ENCODE measurements at places on chromosomes 13 and 19.

GRCh38 chr13:27359199-27359821 lies 65.1 kb upstream of the GTF3A start:
- DNase-seq: peak; percentile 62

- no peak for DNase-seq
Observed at GRCh38 chr19:33268162-33268991, 34.0 kb downstream of the CEBPA start.

GRCh38 chr13:110062077-110062776 lies 244.7 kb downstream of the COL4A1 start:
- no peak for DNase-seq

DNA sequence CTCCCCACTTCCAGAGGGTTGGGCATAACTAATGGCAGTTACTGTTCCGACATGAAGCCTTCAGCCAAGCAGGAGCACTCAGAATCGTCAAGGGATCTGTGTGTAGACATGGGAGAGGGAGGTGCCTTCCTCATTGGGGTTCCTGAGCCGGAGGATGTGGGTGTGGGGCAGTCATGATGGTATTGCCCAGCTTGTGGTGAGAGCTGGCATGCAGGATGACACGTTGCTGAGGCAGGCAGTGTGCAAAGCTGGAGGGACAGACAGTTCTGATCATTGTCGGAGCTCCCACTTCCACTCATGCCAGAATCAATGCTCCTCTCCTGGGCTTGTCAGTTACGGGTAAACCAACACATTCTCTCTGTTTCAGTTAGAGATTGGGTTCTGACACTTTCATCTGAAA lies 83.9 kb upstream of the TSC22D1 start:
- DNase-seq: no peak

DNA sequence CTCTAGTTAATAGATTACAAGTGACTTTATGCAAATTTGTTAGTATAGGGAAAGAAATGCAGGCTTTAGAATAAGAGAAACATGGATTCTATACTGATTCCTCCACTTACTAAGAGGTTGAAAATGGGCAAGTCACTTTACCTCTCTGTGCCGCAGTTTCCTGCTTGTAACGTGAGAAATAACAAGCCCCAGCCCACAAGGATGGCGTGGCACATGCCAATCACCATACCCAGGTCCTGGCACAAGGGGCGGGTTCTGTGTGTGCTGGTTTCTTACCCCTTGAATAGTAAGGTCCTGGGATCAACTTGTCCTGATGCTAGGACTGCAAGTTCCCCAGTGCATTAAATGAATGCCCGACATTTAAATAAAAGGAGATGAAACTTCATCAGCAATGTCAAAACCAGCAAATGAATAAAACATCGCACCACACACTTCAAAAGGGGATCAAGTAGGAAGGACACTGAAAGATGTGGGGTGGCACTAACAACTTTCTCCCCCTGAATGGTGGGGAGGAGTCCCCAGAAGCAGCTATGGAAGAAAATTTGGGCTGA lies 7.9 kb upstream of the SIGLEC9 start:
- no peak for DNase-seq

GRCh38 chr13:102401265-102401664 lies 583 bp downstream of the FGF14 start:
- DNase-seq: no peak

- DNase-seq: no peak
Observed at GRCh38 chr13:103006641-103007426, 59.4 kb downstream of the SLC10A2 start.

GRCh38 chr19:10872546-10873107 lies 1.3 kb downstream of the CARM1 start:
- no peak for DNase-seq

- no peak for DNase-seq
Observed at GRCh38 chr13:70310396-70311119, 202.3 kb upstream of the KLHL1 start.

- DNase-seq: no peak
Observed at GRCh38 chr19:39833160-39833463, 850 bp downstream of the DYRK1B start.

- DNase-seq: no peak
Observed at GRCh38 chr13:101977475-101977874, 424.4 kb downstream of the FGF14 start.

- no peak for DNase-seq
Observed at GRCh38 chr19:39935364-39935661, 879 bp upstream of the FCGBP start.

DNA sequence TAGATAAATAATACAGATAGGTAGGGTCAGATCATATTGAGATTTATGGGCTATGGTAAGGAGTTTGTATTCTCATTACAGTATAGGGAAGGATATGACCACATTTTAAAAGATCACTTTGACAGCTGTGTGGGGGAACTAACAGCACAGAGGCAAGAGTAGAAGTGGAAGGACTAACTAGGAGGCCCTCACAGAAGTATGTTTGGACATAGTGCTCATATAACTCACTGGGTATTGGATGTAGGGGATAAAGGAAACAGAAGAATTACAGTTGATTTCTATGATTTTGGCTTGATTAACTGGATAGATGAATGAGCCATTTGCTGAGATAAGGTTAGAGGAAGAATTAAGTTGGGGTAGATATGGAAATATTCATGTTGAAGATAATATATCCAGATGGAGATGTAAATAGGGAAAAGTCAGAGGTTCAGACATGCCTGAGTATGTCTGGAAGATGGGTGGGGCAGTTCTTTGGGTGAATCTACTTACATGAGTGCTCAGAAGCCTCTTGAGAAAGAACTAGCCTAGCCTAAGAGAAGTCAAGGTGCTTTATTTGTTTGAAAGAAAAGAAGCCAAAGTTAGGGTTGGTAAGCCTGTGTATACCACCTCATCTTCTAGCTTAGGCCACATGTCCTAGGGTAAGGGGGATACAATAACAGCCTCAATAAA lies 133.4 kb downstream of the NDFIP2 start:
- DNase-seq: no peak

DNA sequence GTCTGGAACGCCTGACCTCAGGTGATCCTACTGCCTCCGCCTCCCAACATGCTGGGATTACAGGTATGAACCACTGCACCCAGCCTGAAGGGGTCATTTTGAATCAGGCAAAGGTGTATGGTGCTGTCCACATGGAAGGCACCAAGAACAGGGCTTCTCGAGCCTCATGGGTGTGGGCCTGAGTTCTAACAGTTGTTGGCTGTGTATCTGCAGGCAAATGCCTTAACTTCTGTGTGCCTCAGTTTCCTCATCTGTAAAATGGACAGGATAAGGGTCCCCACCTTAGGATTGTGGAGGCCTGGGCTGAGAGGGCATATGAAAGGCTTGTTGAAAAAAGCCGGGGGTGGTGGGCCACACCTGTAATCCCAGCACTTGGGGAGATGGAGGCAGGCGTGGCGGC lies 9.2 kb downstream of the AP1M2 start:
- no peak for DNase-seq

GRCh38 chr13:95207769-95208366 lies 93.4 kb downstream of the ABCC4 start:
- peak; percentile 25 for DNase-seq

DNA sequence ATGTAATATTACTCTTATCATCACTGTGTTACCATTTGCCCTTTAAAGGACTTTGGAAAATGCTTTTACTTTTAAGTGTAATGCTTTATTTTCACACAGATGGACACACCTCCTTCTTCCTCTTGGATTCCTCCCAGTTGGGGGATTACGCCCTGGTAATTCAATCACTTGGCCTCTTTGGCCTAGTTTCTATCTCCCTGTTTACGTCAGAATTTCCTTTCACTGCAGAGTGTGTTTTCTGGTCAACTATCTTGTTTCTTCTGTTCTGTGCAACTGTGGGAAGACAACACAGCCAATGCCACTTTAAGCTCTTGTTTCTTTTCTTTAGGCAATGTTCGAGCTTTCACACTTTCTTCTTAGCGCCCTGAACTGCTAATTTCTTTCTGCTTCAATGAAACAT lies 257.3 kb upstream of the MAB21L1 start:
- DNase-seq: no peak

DNA sequence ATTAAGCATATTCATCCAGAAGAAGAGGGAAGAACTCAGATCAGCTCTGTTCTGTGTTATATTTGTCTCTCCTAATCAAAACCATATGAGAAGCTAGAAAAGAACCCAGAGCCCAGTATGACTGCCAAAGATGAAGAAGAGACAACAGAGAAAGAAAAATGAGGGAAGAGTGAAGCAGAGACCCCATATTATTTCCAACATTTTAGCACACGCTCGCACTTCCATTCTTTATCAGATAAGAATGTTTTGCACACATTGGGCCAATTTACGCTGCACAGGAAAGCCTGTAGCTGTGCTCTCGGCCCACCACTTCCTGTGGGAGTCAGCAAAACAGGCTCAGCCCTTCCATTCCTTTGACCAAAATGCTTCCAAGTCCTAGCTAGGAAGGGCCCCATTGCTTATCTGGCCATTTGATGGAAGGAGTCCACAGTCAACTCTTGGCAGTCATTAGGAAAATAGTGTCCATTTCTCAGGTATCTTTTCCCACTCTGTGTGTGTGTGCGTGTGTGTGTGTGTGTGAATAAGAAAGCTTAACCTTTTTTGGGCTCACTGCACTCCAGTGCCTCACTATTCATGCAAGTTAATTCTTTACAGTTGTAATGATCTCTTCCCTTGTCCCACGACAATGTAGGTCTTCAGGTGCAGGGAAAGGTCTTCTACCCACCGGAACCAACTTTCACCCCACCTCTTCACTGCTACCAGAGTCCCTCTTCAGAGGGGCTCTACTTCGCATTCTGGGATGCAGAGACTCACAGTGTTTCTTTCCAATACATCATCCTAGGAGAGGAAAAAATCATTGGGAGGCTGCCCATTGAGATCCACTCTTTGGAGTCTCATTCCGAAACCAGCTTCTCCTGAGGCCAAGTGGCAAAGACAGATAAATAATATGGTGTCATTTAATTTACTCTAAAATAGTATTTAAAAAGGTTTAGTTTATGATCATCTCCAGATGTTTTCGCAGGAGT lies 237.5 kb downstream of the COG6 start:
- DNase-seq: no peak

- DNase-seq: no peak
Observed at GRCh38 chr13:99666146-99666805, 165.0 kb downstream of the TM9SF2 start.

DNA sequence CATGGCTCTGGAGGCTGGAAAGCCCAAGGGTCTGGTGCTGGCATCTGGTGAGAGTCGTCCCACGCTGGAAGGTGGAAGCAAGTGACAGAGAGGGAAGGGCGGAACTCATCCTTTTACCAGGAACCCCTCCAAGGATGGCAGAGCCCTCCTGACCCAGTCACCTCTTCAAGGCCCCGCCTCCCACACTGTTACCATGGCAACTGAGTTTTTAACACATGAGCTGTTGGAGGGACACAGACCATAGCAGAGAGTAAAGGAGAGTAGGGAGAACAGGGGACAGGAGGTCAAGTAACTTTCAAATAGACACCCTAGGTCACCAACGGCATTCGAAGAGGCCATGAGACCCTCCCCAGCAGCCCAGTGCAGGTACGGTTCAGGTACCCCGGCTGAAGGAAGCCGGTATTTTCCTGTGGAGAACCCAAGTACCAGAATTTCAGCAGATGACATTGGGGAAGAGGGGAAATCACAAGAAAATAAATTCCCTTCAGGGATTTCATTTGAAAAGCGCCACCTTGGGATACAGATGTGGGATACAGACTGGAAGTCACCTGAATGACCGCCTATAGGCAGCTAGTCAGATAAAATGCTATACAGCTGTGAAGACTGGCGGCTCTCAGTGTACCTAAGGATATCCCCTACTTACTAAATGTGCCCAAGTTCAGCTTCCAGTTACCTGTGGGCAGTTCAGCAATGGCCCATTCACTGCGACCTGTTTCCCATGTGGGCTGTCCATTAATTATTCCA lies 8.0 kb downstream of the IL17D start:
- DNase-seq: no peak

GRCh38 chr19:12353375-12353774 lies 12.1 kb downstream of the ZNF442 start:
- DNase-seq: no peak

GRCh38 chr19:8487137-8487851 lies 15.1 kb downstream of the PRAM1 start:
- DNase-seq: no peak

- DNase-seq: no peak
Observed at GRCh38 chr13:110920038-110920437, 5.2 kb upstream of the ANKRD10 start.

- no peak for DNase-seq
Observed at GRCh38 chr13:89627996-89628395, 1719.5 kb upstream of the MIR17HG start.

DNA sequence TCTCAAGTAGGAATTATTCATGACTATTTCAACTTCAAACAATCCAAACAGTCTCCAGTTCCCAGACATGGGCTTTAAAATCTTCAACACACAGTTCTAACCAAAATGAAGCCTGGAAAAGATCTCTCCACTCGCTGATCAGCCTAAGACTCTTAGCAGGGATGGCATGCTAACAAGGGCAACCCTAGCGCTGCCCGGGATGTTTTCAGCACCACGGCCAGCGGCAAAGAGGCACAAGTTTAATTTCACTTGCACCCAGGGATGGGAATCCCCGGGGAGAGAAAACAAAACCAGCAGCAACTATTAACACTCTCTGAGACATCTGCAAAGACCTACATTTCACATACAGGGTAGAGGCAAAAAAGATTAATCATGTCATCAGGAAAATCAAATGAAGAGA lies 43.0 kb downstream of the CACNA1A start:
- no peak for DNase-seq
